ENCODE measurements at places on chromosomes 12 and 14. TPM values are rescaled to one million over a fixed set of nuclear protein-coding genes. Genes with fewer than 3 reads are reported as not detected.

DNA sequence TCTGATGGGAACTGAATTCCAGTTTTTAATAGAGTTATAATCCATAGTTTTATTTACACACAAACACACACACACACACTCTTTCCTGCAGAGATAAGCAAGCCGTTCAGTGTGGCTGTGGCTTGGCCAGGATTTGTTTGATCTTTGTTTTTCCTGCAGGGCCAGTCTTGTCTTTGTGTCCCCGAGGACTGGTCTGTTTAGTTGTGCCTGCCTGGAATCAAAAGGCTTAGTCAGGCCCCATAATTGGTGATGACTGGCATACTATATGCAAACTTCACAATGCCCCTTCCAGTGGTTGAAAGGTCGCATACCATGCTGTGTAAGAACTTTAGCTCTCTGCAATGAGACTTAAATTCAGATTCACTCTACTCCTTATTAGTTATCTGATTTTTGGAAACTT lies 26.0 kb downstream of the WBP11 start:
- DNase-seq = peak; percentile 45

SIX1 gene
- total RNA-seq = 7.7 TPM

DNA sequence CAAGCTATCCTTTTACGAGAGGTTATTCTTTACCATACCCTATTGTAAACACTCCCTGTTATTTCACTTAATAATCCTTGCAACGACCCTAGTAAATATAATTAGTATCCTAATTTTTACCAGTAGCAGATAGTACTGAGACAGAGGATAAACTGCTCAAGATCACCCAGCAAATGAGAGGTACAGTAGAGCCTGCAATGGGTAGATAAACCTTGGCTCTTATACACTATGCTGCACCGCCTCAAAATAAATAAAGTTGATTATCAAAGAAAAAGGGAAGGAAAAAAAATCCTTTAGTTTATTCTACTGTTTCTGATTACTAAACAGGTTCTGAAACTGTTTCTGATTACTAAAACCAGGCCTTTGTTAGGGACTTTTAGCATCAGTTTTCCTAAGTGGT lies 22.5 kb downstream of the YBX3 start:
- DNase-seq = no peak

DNA sequence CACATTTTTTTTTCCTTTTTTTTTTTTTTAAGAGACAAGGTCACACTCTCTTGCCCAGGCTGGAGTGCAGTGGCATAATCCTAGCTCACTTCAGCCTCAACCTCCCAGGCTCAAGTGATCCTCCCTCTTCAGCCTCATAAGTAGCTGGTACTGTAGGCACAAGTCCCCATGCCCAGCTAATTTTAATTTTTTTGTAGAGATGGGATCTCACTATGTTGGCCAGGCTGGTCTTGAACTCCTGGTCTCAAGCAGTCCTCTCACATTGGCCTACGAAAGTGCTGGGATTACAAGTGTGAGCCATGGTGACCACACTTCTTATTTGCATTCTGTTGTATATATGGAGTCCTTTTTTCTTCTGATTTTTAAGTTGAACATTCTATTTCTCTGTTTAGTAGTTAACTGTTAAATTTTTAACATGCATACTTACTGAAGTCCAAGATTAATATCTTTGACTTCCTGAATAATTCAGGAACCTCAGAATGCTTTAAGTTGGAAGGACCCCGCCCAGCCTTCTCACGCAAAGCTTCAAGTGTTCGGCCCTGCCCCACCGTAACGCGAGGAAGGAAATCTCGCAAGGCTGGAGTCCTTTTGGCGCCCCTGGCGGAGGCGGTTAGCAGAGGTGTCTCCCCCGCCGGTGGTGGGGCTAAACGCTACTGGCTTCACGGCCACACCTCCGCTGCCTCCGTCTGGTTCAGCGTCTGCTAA lies 21.6 kb downstream of the SPATS2 start:
- DNase-seq = no peak

FOXN3 gene
- 7.0 TPM for total RNA-seq

GRCh38 chr12:113044516-113044915 lies 12.0 kb upstream of the DTX1 start:
- peak; percentile 32 for DNase-seq

RNASE7 gene
- total RNA-seq = not detected

B4GALNT1 gene
- total RNA-seq = 14.4 TPM

DNA sequence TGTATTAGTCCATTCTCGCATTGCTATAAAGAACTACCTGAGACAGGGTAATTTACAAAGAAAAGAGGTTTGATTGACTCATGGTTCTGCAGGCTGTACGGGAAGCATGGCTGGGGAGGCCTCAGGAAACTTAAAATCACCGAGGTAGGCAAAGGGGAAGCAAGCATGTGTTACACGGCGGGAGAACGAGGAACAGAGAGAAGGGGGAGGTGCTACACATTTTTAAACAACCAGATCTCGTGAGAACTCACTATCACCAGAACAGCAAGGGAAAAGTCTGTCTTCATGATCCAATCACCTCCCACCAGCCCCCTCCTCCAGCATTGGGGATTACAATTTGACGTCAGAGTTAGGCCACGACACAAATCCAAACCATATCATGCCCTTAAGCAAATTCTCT lies 13.3 kb upstream of the MAX start:
- DNase-seq = no peak

DNA sequence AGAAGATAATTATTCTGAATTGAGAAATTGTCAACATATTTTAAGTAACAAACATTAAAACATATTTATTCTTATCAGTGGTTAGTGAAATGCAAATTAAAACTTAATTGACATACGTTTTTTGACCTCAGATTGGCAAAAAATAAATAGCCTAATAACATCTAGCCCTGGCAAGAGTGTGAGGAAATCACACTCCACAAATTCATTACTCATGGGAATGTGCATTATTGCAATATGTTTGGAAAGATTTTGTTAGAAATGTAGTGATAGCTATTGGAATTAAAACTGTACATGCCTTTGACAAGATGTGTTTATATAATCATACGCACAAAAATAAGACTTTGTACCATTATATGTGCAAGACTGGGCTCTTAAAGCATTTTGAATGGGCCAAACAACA lies 168.6 kb downstream of the KITLG start:
- no peak for DNase-seq

DACT1 gene
- total RNA-seq = 23.1 TPM

- DNase-seq = peak; percentile 37
Measured at GRCh38 chr14:83342590-83342989, 1808.9 kb upstream of the SEL1L start.

PRR13 gene
- total RNA-seq = 86.6 TPM

DNA sequence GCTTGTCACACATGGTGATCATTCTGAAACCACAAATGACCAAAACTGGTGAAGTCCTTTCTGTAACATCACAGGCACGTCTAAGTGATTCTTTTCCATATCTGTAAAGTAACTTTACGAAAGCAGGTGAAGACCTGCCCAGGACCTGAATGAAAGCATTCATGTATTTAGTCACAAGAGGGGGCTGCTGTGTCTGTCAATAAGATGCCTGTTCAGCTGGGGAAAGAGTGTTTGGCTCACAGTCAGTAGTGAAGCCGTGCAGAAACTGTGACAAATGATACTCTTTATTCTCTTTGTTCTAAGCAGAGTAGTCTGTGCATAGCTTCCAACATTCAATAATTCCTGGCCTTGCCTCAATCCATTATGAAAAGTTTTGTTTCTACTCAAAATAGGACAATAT lies 373.5 kb upstream of the OR4E1 start:
- no peak for DNase-seq

DNA sequence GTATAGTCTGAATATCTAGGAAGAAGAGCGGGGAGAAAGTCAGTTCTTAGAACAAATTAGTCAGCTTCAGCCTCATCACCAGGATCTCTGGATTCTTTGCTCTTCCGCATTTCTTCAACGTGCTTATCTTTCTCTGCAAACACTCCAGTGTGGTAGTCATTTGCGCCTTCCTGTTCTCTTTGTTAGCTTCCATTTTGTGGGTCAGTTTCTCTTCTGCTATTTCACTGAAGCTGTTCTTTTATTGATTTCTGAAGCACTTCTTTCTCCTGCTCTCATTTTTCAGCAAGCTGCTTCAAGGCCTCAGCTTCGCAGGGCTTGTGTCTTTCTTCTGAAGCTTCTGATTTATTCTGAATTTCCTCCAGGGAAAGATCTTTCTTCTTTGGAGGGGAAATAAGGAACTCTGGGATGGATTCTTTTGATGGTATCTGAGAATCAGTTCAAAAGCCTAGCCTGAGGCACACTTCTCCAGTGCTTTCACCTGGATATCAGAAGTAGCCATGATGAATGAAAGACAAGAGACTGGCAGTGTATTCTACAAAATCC lies 13.5 kb downstream of the AMN1 start:
- DNase-seq = no peak

GRCh38 chr14:38003746-38004609 lies 203.7 kb upstream of the SSTR1 start:
- DNase-seq = no peak

DNA sequence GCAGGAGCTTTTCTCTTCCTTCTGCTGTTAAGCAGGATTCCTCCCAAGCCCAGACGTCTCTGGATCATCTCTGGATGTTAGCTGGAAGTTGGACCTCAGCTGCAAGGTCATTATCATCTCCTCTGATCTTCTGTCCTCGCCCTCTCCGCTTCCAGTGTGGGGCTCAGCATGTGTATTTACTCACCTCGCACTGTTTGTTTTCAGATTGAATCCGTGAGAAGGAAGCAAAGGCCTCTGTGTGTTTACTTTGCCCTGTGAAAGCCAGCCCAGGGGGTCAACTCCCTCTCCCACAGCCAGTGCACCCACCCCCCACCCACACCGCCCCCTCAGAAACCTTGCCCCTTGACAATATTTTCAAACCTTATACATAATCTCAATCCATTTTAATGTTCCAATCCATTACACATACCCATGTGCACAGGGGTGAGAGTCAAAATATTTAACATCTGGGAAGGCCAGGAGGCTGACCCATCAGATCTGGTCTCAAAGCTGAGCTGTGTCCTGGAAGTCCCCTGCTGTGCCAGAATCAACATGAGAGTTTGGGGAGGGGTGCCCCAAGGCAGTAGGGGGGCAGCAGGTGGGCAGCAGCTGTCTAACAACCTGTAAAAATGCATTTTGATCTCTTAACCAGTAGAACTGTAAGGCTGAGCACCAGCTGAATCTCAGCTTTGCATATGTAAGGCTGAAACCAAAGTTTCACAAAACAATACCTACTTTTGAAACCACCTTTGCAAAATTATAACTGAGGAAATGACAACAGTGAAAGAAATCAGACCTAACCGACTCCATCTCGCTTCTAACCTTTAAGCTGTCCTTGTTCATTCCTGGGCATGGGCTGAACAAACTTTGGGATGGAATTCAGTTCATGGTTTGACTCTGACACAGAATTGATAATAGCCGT lies 157.9 kb downstream of the ZNF664 start:
- no peak for DNase-seq

DCN gene
- total RNA-seq = 10.3 TPM

CLEC1B gene
- not detected for total RNA-seq

DNA sequence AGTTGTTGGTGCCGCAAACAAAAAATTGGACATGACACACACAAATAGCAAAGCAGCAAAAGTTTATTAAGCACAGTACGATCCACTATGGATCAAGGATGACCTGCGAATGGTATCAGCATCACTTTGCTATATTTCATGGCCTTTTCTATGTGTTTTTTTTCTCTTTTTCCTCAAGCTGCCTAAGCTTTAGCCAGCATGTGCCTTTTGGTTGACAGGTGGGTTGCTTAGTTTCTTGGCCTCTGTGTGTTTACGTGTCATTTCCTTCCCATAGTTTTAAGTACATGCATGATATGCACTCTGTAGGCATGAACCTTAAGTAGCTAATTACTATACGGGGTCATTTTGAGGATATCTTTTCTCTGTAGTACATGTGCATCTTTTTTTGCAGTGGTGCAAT lies 9.8 kb downstream of the CD4 start:
- DNase-seq = no peak

SLC10A1 gene
- not detected for total RNA-seq

GRCh38 chr14:58107947-58108552 lies 44.0 kb downstream of the ARMH4 start:
- DNase-seq = peak; percentile 51

- DNase-seq = no peak
Measured at GRCh38 chr12:81339071-81339470, 261.2 kb downstream of the ACSS3 start.

DNA sequence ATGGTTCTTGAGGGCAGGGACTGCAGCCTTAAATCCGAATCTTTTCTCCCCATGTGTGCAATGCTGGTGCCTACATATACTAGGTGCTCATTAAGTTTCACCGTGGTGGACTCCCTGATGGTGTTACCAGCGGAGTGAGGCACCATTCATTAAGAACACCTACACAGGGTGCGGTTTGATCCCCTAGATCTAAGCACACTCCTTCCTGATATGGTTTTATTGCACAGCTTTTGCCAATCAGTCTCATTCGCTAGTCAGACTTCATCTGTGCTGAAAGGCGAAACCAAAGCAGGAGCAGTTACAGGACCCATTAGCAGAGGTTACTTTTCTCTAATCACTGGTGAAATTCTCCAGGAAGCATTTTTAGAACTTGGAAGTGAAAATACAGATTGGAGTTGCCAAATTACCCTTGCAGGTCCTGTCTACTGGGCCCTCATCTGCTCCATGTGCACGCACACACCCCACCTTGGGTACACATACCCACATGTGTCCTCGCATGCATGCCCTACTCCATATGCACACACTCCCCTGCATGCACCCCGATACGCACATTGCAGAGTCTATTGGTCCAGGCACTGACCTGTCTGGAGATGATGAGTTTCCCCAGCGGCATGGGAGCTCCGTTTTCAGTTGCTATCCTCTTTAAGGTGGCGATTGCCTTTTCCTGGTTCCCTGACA lies 58.5 kb downstream of the DAO start:
- DNase-seq = no peak

MANSC1 gene
- 8.5 TPM for total RNA-seq

LIN7A gene
- under 0.01 TPM for total RNA-seq

C12orf54 gene
- not detected for total RNA-seq
